Foreskin melanocyte (primary cell): ENCODE measurements at places on chromosomes 7 and 10.

DNA sequence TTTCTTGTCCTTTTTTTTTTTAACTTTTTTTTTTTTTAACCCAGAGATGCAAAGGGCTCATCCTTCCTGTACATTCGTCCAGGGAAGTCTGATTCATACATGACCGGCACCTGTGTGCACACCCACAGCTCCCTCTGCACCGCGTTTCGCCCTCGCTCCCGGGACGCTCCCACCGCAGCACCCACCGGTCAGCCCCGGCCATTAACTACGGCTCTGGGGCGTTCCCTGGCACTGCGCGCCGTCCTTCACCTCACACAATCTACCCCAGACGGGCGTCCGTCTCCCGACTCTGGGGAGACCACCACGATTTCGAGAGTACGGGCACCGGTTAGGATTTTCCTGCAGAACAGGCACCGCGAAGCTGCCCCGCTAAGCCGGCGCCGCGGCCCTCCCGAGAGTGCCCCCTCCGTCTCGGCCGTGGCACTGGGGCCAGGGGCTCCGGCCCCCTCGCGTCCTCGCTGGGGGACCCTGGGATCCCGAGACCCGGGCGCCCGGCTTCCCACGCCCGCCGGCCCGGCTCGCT lies 452 bp downstream of the ATE1 start:
- peak; percentile 35 for DNase-seq

DNA sequence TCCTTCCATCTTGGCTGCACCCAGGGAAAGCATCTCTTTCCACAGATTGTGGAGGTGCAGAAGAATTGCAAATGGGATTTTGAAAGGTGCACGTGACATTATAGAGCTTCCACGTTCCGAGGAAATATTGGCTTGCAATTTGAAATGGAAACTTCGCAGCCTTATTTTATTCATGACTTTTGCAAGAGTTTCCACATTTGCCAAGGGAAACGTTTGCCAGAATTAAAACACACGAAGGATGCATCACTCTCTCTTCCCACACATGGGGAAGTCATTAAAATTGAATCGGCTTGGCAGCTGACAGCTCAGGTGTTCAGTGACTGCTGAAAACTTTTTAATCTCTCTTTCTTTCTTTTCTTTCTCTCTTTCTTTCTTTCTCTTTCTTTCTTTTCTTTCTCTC lies 475.4 kb upstream of the IGFBP3 start:
- DNase-seq, result no peak

DNA sequence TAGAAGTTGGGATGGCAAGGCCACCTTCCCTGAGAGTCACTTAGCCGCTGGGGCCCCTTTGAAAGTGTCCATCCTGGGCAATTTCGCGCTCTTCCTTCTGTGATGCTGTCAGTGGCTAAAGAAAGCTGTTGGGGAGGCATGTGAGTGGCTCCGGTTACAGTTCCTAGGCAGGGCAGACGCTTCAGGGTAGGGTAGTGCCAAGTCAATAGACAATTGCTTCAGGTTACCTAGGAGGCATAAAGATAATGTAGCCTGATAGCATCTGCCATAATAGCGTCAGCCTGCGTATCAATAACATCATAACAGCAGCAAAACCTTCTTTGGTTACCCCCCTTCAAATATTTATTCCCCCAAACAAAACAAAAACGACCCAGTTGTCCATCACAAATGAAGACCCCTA lies at the start of gene FAM107B:
Gene FAM107B (minus strand): TSS at position 101 of the 400 bp plus-strand sequence. CDS start 234 bp downstream, outside the sequence.
- no peak for DNase-seq

DNA sequence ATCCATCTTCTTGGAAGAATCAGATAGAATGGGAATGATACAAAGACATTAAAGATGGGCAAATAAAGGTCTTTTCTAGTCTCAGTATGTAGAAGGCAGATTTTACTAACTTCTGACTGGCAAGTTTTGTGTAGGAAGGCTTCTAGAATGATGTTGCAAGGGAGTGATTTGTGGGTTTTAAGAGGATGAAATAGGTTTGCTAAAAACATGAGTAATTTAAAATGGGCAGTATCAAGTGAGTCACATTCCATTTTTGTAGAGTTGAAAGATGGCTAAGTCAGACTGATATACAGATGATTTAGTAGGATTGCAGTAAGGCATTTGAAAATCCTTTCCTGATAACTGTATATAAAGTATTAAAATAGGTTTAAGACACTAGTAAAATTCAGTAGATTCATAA lies 777.4 kb downstream of the SORCS1 start:
- DNase-seq, result no peak

DNA sequence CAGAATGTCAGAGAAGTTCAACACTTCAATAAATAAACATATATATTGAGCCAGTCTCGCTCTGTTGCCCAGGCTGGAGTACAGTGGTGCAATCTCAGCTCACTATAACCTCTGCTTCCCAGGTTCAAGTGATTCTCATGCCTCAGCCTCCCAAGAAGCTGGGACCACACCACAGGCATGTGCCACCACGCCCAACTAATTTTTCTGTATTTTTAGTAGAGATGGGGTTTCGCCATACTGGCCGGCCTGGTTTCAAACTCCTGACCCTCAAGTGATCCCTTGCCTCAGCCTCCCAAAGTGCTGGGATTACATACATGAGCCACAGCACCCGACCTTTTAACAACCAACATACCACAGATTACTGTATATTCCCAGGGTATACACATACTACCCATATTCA lies 134.2 kb downstream of the JMJD1C start:
- no peak for DNase-seq

GRCh38 chr7:94303695-94304094 lies 91.0 kb upstream of the COL1A2 start:
- DNase-seq, result no peak

DNA sequence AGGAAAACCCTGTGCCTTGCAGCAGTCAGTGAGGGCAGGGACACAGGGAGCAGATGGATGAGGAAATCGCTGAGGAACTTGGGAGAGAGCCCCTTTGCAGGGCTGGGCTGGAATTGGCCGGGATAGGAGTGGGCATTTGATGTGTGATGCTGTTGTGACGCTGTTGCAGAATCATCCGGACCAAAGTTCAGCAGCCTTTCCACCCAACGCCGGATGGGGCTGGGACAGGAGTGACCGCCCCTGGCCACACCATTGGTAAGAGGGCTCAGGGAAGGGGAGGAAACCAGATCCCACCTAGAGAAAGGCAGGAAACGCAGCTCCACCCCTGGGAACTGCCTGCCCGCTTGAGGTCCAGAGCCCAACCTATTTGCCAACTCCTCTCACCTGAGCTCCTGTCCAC lies 33.9 kb downstream of the PAX2 start:
- DNase-seq, result no peak

DNA sequence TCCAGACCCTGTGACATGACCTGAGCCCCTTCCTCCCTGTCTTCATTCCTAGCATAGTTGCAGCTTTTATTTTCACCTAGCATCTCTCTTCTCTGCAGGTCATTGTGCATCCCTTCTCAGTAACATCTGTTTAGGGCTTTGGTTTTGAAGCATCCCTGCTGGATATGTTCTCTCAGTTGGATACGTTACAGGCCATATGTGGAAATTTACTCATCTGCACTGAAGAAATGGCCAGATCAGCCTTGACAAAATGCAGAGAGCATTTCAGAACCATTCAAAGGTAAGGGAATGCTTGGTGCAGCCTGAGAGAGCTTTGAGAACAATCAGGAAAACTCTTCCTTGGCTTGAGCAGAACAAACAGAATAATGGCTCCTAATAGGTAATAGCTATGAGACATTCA lies 647.0 kb downstream of the KCNMA1 start:
- no peak for DNase-seq

GRCh38 chr7:155524018-155524556 lies 22.3 kb downstream of the CNPY1 start:
- DNase-seq, result no peak

GRCh38 chr7:29815181-29816105 lies 9.1 kb downstream of the WIPF3 start:
- DNase-seq, result no peak

- DNase-seq, result no peak
Observed at GRCh38 chr10:87654212-87654611, 5.5 kb upstream of the PAPSS2 start.

DNA sequence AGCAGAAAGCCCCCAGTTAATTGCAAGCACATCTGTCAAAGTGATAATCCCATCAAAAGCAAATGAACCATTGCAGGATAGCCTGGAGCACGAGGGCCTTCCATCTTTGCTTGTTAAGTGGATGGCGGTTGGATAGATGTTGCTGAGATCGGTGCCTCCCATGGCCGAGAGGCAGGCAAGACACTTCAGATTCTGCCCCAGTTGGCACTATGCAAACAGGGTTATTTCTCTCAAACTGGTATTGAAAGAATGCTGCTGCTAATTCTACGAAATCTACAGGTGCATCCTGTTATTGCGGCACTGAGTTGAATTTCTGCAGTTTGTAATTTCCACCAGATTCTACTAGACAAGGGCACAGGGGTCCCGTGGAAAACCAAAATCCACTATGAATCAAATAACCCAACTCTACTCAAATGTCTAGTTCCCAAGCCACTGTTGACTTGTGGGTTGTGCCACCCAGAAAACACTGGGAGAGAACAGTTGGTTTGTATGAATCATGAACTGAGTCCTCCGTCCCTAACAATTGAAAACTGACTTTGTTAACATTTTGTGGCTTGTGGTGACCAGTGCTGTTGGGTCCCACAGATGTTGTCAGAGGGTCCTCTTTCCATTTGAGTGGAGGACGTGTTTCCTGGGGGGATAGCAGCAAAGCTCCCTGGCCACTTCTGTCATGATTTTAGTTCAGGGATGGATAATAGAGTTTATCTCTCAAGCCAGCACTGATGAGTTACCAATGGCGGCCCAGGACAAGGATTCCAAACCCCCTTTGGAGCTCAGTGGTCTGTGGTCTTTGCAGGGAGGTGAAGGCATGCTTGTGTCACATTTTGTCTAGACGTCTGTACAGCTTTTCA lies 7.1 kb upstream of the IL2RA start:
- DNase-seq, result no peak

DNA sequence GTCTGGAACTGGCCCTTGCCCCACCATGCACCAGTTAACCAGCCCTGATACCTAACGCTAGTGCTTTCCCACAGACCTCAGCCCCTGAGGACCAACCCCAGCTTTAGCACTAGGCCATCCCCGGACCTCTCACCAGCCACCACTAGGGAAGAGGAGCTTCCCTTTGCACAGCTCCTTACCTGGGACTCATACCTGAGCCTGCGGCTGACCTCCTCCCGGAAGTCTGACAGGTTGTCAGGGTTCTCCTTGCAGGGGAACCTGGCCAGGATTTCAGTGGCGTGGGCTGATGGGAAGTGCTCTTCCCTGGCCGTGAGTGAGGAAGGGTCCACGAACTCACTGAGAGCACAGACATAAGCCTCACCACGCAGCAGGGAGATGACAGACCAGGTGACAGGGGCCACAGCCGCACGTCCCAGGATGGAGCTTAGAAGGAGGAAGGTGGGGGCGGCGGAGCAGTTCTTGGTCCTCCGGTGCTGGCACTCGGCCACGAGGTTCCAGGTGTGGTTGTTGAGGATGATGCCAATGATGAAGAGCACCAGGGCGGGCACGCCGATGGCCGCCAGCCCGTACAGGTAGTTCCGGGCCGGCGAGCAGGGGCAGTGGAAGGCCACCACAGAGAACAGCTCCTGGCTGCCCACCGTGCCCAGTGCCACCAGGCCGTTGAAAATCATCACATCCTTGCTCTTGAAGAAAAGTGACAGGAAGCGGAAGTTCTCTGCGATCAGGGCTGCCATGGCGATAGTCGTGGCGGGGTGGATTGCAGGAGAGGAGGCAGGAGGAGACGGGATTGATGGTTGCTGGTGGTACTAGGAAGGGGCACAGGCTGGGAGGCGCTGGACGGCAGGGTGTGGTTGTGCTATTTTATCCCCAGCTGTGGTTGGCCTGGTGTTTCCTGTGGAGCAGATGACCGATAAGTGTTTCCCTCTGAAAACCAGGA lies 2.7 kb downstream of the CALHM2 start:
- DNase-seq, result no peak

DNA sequence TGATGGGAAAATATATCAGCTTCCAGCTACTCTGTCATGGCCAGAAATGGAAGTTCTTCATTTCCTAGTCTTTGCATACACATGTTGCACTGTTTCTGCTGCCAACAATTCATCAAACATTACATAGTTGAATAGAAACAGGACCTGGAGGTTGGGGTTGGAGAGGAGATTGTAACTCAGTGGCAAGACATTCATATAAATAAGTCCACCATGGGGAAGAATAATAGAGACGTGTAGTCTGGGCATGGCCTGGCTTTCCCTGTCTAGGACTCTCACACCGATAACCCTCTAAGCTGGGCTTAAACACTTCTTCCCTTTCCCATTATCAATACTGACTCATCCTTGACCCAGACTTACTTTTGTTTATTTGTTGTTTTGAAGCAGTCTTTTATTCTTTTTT lies 155.7 kb downstream of the PLPP4 start:
- no peak for DNase-seq

DNA sequence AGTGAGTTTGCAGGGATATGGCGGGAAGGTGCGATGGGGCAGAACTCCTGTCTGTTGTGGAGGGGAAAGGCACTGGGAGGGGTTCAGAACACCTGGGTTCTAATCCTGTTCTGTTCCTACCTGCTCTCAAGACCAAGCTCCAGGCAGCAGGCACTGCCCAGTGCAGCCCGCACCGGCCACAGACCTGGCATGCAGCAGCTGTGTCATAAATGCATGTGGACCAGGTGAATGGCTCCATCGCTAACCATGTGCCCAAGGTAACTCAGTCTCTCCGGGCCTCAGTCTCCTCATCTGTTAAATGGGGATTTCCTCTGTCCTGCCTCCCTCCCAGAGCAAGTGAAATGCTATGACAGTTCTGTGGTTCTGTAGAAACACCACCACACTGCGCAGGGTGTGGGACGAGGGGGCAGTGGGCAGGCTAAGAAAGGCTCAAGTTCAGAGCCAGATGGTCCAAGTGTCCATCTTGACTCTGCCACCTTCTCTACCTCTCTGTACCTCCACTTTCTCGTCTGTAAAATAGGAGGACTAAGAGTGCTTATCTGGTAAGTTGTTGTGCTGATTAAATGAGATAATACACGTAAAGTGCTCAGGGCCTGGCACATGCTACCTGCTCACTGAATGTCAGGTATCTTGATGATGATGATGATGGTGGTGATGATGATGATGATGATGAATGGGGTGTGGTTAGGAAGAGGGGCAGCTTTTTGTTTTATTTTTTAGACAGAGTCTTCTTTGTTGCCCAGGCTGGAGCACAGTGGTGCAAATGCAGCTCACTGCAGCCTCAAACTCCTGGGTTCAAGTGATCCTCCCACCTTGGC lies 22.9 kb downstream of the ATP6V1F start:
- DNase-seq, result no peak

DNA sequence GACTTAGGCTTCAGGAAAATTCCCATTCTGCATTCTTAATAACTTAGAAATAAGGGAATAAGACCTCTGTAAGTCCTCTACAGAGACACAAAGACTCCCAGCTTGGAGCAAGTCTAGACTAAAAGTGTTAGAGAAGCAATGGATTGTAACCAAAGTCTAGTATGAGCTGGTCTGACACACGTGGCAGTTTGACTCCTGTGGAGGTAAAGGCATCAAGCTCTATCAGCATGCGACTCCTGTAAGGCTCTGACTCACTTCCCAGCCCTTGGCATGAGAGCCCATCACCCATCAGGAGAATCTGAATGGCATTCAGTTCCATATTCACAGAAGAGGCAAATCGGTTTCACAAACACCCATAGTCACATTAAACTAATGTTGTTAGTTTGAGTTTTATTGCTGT lies 4.4 kb upstream of the VSTM4 start:
- no peak for DNase-seq

- no peak for DNase-seq
Observed at GRCh38 chr7:47605816-47606575, 24.1 kb upstream of the TNS3 start.
